Cerebellar nuclear complex (tissue), 1 donor: ENCODE measurements at places on chromosomes 7 and 10.

- no peak for DNase-seq
Observed at GRCh38 chr10:131168238-131168875, 143.2 kb downstream of the TCERG1L start.

DNA sequence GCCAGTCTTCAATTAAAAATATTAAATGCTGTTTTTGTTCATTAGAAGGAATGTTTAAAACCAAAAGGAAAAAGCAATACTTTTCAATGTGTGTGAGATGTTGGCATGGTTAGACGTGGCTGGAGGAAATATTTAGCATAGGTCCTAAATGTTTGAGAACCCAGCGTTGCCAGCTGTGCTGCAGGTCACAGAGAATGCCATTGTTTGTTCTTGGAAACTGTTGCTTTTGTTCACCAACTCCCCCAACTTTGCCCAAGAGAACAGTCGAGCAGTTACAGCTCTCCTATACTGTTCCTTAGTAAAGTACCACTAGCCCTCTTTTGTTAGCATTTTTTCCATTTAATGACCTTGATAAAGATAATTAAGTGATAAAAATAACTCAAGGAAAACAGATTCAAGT is 44.5 kb upstream of the ELMO1 start:
- DNase-seq, result no peak

- no peak for DNase-seq
Observed at GRCh38 chr7:15166620-15167019, 264.1 kb upstream of the DGKB start.

DNA sequence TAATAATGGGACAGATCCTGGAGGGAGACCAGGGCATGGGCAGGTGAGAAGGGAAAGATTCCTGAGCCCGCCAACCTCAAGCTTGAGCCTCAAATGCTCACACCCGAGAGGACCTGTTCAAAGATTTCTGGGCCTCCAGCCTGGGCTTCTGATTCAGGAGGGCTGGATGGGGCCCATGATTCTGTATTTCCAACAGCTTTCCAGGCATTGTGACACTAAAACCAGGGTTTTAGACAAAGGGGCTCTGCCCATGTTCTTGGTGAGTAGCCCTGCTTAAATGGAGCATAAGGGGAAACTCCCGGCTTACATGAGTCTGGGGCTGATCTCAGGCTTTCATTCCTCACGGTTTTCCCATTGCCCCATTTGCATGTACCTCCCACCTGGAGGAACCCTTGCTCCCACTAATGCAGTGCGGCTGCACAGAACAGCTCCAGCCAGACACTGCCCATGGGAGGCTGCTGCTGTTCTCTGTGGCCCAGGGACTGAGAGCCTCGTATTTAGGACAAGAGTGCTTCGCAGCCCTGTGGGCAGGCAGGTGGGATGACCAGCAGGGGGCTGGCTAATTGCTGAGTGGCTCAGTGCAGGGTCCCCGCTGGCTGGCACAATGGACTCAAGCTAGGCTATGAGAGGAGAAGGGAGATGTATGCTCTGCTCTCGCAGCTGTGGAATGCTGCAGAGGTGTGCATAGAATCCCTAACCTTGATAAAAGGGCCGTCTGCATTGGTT is 135.3 kb upstream of the COBL start:
- DNase-seq, result no peak

GRCh38 chr7:131897016-131897789 is 340.8 kb upstream of the PODXL start:
- DNase-seq, result no peak

DNA sequence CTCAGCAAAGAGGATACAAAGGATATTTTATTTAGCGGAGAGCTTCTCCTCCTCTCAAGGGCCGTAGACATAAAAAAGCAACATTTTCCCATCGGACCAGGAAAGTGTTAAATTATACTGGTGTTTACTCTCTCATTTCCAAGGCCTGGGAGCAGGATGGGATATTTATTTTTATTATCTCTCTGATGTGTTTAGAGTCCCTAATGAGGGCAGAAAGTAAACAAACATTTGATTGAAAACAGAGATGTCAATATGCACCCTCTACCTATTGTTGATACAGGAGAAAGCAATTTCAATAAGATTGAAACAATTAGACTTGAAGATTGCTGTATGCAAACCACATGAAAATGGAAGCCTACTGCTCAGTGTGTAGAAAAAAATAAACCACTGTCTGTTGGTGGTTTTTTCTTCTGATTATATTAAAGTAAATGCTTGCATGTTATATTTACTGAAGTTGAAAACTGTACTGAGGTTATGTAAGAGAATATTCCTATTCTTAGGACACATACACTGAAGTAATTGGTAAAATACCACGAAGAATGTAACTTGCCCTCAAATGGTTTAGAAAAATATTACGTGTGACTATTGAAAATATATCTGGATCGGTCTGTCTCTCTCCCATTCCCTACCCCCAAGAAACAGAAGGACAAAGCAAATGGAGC is 59.3 kb downstream of the ATXN7L1 start:
- DNase-seq, result no peak

DNA sequence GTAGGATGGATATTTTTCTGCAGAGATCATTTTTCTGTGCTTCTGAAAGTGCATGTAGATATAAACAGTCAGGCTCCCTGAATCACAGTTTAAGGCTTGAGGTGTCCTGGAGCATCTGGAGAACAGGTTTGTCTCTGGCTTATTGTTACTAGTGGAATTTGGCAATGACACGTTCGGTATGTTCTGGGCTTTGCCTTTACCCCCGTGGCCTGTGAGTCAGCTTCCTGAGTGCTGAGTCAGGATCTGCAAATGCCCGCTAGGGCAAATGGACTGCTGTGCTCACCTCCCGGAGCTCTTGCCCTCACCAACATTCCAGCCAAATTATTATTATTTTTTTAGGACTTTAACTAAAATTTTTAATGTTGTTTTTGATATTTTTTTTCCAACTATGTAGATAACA is 192.5 kb upstream of the PRSS1 start:
- no peak for DNase-seq

DNA sequence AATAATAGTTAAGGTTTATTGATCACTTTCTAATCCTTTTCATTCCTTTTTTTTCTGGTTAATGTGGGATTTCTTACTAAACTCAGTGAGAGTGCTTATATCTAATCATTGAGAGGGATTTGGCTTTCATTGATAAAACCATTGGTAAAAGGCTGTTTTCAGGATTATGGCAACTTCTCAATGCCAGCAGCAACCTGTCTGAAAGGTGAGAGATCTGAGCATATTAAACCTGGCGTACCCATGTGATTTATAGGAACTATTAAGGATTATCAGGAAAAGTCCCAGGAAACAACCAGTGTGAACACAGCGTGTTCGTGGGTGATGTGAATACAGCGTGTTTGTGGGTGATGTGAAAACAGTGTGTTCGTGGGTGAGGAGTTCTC is 65.9 kb downstream of the PDIA4 start:
- no peak for DNase-seq

DNA sequence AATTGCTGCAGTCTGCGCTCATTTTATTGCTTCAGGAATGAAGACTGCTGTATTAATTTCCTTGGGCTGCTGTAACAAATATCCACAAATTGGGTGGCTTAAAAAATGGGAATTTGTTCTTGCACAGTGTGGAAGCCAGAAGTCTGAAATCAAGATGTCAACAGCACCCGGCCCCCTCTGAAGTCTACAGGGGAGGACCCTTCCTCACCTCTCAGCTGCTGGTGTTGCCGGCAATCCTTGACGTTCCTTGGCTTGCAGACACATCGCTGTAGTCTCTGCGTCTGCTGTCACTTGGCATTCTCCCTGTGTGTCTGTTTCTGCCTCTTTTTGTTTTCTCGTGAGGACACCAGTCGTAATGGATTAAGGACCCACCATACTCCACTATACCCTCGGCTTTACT is 166.2 kb downstream of the PTPN20 start:
- DNase-seq, result no peak

DNA sequence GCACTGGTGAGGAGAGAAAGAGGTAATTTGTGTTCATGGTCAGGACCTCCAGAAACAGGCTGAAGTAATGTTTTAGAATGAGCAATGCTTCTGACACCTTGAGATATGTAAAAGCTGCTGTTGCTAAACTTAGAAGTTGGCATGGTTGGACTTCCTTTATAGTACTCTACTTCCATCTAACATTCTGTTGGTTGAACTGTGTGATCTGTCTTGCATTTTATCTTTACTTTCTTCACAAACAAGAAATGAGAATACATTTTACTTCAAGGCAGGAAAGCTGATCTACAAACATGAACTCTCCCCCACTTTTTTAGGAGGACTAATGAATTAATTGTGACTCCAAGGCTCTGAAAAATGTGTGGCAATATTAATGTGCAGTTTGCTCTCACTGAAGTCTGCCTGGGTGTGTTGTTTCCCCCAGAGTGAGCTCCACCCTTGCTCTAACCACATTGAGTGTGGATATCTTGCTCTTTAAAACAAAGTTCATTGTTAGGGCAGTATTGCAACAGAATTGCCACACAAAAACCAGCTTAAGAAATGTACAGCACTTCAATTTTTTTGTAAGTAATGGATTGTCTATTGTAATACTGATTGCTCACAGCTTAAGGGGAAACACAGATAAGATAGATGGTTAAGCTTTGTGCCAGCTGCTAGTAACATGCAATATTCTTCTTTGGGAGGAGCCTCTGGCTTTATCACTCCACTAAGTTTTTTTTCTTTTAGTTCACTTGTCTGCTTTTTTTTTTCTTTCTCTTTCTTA is 69.0 kb downstream of the ADD3 start:
- no peak for DNase-seq

- no peak for DNase-seq
Observed at GRCh38 chr10:44972874-44973306, 5.7 kb downstream of the DEPP1 start.

GRCh38 chr7:65962033-65962432 is 20.0 kb downstream of the GUSB start:
- no peak for DNase-seq

DNA sequence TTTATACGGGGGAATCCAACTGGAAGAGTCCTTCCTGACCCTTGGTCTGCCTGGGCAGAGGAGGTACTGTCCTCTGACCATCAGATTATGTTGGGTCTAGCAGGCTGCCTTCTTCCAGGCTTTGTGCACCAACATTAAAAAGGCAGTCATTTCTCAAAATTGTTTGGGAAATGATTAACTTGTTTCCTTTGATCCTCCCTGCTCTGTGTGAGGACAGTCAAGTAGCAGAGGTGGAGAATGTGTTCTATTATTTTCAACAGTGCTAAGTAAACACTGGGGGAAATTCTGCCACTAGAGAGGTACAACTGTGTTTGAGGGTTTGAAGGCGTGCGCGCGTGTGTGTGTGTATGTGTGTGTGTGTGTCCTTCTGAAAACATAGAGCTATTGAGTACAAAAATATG is 20.6 kb downstream of the ACSL5 start:
- no peak for DNase-seq

DNA sequence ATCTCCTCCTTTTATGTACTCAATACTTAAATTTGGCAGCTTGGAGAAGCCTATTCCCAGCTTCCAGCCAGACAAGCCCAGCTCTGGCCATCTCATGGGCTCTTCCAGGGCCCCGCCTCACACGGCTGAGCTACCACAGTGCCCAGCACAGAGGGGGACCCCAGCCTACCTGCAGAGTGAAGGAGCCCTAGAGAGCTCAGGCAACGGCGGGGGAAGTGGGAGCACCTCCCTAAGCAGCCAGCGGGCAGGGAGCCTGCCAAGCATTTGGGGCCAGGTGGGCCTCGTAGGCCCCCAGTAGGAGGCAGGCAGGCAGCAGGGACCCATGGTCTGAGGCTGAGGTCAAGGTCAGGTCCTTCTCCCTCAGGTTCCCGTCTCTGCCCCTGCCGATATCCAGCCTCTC is 29.1 kb upstream of the SMARCD3 start:
- no peak for DNase-seq

GRCh38 chr10:22851865-22852239 is 76.0 kb upstream of the ARMC3 start:
- DNase-seq, result no peak

DNA sequence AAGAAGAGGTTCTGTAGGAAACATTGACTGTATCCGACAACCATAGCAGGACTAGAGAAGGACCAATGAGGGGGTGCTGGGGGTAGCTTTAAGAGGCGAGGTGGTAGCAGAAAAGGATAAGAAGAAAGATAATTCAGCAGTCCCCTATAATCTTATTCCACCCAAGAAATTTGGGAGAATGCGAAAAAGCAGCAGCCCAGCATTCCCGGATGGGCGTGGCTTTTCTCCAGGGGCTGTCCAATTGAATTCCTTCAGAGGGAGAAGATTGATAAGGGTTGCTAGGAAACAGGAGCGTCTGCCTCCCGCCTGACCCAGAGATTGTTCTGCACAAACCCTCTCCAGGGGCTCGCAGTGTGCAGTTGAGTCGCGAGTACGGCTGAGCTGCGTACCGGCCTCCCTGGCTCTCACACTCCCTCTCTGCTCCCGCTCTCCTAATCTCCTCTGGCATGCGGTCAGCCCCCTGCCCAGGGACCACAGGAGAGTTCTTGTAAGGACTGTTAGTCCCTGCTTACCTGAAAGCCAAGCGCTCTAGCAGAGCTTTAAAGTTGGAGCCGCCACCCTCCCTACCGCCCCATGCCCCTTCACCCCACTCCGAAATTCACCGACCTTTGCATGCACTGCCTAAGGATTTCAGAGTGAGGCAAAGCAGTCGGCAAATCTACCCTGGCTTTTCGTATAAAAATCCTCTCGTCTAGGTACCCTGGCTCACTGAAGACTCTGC is at the start of gene GRM3:
Gene GRM3 (plus strand): TSS at position 349 of the 721 bp plus-strand sequence. CDS start 121,237 bp downstream, outside the sequence.
- DNase-seq, result no peak

- no peak for DNase-seq
Observed at GRCh38 chr10:126349101-126349500, 39.2 kb downstream of the ADAM12 start.

DNA sequence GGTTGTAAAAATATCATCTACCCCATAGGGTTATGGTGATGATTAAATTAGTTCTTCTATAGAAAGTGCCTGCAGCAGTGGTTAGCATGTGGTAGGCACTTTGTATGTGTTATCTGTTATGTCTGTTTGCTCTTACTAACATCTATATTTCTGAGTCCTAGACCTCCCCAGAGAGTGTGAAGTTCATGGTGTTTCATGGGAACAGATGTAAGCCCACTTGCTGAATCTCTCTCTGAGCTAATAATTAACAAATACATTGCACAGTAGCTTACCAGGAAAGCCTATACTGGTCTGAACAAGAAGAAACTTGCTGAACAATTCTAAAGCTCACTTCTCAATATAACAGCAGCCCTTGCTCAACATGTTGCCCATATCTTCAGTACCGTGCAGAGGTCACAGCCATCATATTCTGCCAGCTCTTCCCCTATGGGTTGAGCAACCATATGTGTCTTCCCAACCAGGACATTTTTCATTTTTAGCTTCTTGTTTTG is 100.1 kb downstream of the NPSR1 start:
- DNase-seq, result no peak

- DNase-seq, result no peak
Observed at GRCh38 chr10:71209352-71209715, 3.0 kb upstream of the UNC5B start.

GRCh38 chr10:34087095-34087418 is 728.0 kb downstream of the PARD3 start:
- no peak for DNase-seq

- no peak for DNase-seq
Observed at GRCh38 chr7:124765401-124766352, at the start of gene GPR37. Gene GPR37 (minus strand): TSS chr7:124765792. CDS start chr7:124764976, 816 bp downstream.
